ENCODE measurements at places on chromosomes 7 and 10.

GRCh38 chr7:21429021-21429420 is 1.1 kb downstream of the SP4 start:
- no peak for DNase-seq

GRCh38 chr10:117519286-117519685 is 23.3 kb upstream of the EMX2 start:
- DNase-seq = no peak

DNA sequence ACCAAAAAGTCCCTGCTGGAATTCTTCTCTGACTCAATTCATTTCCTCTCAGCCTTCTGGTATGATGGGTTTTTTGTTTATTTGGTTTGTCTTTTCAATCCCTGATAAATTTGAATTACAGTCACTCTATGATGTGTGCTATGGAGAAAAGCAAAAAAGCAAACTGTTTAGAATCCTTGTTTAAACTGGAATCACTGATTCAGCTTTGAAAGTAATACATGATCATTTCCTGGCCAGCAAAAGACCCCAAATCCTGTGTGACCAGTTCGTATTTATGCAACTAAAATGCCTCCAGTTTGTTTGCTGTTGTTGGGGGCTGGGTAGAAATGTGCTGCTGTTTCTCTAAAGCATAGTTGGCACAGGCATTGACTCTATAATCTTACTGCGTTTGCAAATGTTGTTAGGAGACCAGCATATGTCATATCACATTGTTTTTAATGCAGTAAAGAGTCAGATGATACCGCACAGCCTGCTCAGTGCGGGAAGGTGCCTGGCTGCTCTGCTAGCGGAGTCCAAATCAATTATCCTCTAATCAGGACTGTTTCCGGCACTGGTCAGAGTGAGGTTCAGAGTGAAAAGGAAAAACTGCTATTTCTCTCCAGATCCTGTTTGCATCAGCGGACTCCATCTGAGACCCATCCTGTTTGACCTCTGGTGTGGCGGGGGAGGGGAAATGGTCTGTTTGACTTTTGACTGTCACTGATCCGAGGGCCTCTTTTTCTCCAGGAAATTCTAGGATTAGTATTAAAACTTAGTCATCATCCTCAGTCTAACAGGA is 40.6 kb upstream of the ADD3 start:
- no peak for DNase-seq

- DNase-seq = no peak
Measured at GRCh38 chr7:108091461-108091831, 38.7 kb downstream of the LAMB4 start.

- DNase-seq = no peak
Measured at GRCh38 chr7:134662871-134663205, 16.2 kb downstream of the BPGM start.

- DNase-seq = no peak
Measured at GRCh38 chr10:24790599-24790998, 66.9 kb upstream of the ARHGAP21 start.

DNA sequence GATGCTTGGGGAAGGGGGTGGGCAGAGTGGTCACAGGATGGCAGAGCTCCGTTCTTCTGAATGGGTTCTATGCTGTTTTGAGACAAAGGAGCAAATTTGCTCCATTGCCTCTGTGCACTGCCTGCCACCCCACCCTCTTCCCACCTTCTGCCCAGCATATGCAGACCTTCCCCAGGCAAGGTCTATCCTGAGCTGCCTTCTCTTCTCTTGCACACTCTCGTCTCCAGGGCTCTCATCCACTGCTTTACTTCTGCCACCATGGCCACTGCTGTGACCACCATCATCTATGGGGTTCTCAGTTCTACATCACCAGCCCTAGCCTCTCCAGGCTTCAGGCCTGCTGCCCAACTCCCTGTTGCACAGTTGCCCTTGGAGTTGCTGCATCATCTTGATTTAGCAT is 230.4 kb downstream of the TMEM178B start:
- peak; percentile 18 for DNase-seq

GRCh38 chr7:44534501-44534900 is 6.6 kb downstream of the NPC1L1 start:
- DNase-seq = peak; percentile 60

GRCh38 chr10:132401401-132402118 is 4.6 kb downstream of the PWWP2B start:
- no peak for DNase-seq

GRCh38 chr10:7054915-7055314 is 355.9 kb downstream of the SFMBT2 start:
- DNase-seq = no peak

- no peak for DNase-seq
Measured at GRCh38 chr10:80540618-80540980, 2.9 kb downstream of the SH2D4B start.

DNA sequence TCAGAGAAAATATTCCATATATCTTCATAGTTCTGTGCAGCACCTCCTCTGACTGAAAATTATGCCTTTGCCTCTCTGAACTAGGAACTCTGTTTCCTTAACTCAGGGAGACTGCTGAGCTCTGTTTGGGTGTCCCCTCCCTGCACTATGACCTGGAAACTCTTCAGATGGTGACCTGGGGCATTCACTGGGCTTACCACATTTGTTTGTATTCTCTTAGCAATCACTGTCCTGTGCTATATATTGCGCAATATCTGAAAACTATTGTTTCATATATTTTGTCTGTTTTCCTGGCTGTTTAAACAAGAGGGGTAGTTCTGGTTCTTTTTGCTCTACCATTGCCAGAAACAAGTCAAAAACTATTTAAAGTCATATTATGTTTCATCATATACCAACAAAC is 181.8 kb upstream of the KIAA1217 start:
- DNase-seq = no peak

GRCh38 chr10:131694781-131695495 is 205.9 kb upstream of the PPP2R2D start:
- no peak for DNase-seq

GRCh38 chr10:101441541-101442455 is 87.8 kb downstream of the BTRC start:
- DNase-seq = peak; percentile 82

GRCh38 chr10:49595003-49595712 is 15.0 kb upstream of the SLC18A3 start:
- DNase-seq = no peak

DNA sequence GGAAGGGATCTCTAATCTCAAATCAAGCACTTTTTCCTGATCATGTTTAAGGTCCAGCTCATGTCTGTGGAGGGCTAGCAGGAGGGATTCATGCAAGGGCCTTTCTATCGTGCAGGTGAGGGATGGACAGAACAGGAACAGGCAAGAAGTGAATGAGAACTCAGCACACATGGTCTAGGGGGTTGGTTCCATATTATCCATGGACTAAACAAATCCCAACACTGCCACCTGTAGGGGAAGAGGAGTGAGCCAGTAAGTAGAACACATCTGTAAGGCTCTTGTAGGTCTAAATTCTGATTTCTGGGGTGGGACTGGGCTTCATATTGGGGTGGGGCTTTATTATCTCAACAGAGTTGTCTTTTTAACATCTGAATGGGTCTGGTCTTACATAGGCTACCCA is 138.0 kb upstream of the TARP start:
- DNase-seq = peak; percentile 29

DNA sequence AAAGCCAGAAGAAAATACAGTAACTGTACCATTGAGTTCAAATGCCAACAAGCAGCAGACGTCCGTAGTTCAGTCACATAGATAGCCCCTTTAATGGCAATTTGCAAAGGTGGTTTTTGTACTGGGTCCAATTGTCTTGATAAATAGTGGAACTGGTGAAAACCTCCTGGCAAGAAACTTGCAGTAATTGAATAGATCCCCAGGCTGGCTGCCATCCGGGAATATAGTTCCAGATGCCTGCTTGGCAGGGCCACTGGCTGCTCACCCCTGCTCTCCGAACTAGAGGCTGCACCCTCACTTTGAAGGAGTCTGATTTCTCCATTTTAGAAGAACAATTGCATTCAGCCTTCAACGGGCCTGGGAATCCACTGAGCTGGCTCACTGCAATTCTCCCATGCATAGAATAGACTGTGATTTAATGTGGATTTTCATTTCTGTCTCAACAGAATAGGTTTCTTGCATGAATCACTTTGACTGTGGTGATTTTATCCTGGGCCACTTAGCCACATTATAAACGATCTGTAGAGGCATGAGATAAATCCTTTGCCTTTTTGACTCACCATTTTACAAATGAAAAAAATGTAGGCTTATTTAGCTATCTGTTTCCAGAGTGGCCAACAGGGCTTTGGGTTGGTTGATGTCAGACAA is 35.9 kb upstream of the ELMO1 start:
- DNase-seq = no peak

DNA sequence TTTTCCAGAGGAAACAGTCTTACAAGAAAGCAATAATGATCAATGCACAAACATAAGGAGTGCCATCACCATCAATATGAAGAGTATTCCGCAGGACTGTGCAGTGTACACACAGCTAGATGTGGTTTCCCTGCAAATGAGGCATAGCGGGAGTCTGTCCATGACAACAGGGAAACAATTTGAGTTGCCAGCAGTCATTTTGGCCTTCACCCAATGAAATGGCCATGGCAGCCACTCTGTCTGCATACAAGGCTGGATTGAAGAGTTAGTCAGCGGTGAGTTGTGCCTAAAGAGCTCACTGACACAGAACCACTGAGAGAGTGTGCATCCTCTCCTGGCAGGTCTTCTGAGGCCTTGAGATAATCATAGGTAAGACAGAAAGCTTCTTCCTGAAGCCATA is 303.3 kb downstream of the IPMK start:
- no peak for DNase-seq

GRCh38 chr7:45055594-45056219 is 33.1 kb downstream of the NACAD start:
- no peak for DNase-seq

DNA sequence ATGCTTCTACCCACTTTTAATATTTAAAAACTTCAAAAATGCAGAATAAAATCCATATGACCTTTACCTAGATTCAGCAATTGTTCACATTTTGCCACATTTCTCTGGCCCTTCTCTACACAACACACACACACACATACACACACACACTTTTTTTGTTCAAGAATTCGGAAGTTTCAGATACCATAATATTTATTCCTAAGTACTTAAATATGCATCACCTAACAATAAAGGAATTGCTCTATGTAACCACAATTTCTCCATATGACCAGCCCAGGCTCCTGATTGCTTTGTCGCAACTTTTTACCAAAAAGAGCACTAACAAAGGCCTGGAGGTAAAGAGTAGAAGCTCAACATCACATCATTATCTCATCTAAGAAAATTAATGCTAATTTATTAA is 106.6 kb downstream of the FAS start:
- no peak for DNase-seq

DNA sequence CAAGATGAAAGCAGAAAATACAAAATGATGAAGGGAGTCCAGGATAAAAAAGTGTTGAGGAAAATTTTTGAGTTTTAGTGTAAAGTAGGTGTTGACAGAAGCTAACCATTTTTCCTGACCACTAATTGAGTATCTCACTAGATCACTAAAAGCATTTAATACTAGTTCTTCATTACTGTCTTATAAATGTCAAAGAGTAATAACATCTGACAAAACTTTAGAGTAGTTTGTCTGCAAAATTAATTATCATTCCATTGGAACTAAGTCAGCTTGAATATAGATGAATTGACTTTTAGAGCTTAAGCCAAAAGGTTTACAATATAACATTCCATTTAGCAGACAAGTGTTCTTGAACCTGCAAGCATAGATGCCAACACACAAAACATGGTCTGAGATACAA is 232.9 kb downstream of the FOXP2 start:
- DNase-seq = no peak

GRCh38 chr7:31078363-31078990 is 26.4 kb downstream of the ADCYAP1R1 start:
- no peak for DNase-seq

GRCh38 chr7:37208528-37208927 is 240.1 kb downstream of the ELMO1 start:
- peak; percentile 58 for DNase-seq

DNA sequence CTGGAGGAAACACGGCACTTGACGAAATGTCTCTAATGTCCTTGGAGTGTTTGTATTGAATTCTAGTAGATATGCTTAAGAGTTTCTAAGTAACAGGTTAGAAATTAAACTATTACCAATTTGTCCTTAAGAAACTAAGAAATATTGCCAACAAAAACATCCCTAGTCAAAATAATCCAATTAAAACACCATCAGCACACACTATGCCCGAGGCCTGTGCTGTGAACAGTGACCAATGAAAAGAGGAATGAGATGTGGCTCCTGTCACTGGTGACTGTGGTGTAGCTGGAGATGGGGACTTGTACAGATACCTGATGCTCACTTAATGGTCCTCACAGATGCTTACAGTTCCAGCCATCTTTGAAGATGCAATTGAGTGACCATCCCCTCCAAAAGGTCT is 651.1 kb downstream of the SORCS3 start:
- DNase-seq = no peak

DNA sequence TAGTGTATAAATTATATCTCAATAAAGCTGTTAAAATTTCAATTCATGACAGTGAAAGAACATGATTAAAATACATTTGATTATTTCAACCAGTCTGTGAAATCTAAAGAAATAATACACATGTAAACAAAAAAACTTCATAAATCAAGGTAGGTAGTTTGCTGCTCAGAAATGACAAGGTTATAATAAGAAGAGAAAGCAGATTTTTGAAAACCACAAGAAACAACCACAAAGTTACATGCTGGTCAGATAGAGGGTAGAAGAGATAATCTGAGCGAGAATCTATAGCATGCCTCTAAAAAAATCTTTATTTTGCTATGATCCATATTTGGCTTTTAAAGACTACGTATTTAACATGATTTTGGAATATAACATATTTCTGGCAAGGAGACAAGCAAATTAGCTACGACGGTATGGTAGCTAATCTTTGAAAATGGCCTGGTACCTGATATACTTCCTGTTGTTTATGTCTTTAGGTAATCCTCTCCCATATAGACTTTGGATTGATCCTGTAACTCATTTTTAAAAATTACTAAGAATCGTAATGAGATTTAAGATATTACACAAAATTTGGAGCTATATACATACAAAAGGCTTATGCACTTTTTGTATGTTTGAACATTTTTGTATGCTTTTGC is 23.5 kb upstream of the VCL start:
- no peak for DNase-seq

DNA sequence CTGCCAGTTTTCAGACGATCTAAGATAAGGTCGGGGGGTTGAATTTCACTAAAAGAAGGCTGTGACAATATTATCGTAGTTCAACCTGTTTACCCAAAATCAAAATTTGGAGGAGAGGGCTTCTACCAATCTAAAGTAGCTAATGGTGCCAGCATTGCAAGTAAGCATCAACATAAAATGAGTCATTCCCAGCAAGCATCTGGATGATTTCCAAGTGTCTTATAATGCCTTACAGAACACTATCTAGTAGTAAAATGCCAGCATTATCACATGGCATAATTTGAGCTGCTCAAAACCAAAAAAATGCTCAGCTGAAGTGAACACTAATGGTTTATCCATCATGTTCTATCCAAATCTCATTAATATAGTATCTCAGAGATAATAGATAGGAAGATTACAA is 1193.9 kb downstream of the DNAJB9 start:
- no peak for DNase-seq

DNA sequence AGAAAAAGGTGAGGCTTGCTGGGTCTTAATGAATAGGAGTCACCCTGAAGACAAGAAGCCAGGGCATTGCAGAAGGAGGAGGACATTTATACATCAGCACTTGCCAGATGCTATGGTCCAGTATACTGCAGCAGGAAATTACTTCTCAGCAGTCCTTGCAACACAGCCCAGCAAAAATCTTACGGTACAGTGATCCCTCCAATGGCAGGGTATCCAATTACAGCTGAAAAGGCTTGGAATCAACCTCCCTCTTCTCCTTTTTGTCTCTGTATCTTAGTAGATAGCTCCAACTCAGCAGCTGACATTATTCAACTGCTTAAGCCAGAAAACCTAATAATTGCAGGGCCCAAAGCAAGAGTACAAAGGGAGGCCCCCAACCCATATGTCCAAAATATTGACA is 128.3 kb upstream of the COBL start:
- DNase-seq = no peak

GRCh38 chr10:69846293-69846921 is 44.7 kb downstream of the COL13A1 start:
- no peak for DNase-seq

Data from SW480 (cell line).